ENCODE measurements at places on chromosomes 4 and X. TPM values are rescaled to one million over a fixed set of nuclear protein-coding genes. Genes with fewer than 3 reads are reported as not detected.

RXFP1 gene
- not detected for total RNA-seq

HERC6 gene
- total RNA-seq, result 4.9 TPM

BGN gene
- total RNA-seq, result 0.37 TPM

SHISA3 gene
- not detected for total RNA-seq

ARSJ gene
- total RNA-seq, result 2.3 TPM

GRCh38 chrX:16683007-16683664, 29.3 kb downstream of the CTPS2 start:
- H3K4me1 ChIP-seq, result no peaks in the 10 kb centered on the region
- H3K27ac ChIP-seq, result no peak overlapping the region
- H3K27me3 ChIP-seq, result no peaks in the 10 kb centered on the region
- no peak overlapping the region for H3K4me3 ChIP-seq

DNA sequence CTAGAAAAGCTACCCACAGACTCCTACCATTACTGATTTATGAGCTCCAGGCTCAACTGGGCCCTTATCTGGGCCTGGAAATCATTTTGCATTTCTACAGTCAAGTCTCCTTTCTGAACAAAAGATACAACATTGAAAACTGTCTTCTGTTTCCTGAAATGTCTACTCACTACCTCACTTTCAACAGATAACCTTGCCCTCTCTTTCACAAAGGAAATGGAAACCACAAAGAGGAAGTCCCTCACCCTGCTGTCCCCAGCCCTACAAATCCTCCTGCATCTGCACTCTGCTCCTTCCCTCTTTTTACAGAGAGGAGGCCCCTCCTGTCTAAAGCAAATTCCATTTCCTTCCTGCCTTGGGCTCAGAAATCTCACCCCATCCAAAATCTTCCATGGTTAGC, 24.8 kb upstream of the CYBB start:
- DNase-seq, result no peak
- H3K27ac ChIP-seq, result no peak overlapping the region
- H3K4me3 ChIP-seq, result no peak overlapping the region
- H3K4me1 ChIP-seq, result no peaks in the 10 kb centered on the region

DNA sequence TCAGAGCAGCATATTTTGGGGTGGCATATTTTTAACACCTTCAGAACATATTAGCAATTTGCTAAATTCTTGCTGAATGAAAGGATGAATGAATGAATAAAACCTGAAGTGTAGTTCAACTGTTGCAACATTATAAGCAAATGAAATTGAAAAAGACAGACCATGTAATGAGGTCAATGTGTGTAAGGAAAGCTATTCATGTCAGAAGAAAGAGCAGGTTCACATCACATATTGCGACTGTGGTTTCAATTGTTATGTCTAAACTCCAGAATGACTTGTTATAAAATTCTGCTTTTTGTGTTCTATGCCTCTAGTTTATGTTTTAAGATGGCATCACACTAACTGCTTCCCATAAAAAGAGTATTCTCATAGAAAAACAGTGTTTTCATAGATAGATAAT, 32.9 kb upstream of the DSPP start:
- DNase-seq, result no peak
- no peaks in the 10 kb centered on the region for H3K27me3 ChIP-seq
- H3K4me1 ChIP-seq, result no peaks in the 10 kb centered on the region
- no peak overlapping the region for H3K27ac ChIP-seq
- no peaks in the 10 kb centered on the region for H3K36me3 ChIP-seq

DNA sequence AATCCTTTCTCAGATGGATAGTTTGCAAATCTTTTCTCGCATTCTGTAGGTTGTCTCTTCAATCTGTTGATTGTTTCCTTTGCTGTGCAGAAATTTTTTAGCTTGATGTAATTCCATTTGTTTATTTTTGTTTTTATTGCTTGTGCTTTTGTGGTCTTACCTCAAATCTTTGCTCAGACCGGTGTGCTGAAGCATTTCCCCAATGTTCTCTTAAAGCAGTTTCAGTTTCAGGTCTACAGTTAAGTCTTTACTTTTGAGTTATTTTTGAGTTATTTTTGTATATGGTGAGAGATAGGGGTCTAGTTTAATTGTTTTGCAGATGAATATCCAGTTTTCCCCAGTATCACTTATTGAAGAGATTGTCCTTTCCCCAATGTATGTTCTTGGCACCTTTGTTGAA, 18.2 kb upstream of the SLC25A14 start:
- no peaks in the 10 kb centered on the region for H3K36me3 ChIP-seq
- H3K4me3 ChIP-seq, result no peak overlapping the region

GRCh38 chrX:110409925-110410324, 51.3 kb downstream of the RTL9 start:
- H3K4me1 ChIP-seq, result peaks cover 5% of the 10 kb centered on the region
- H3K4me3 ChIP-seq, result no peak overlapping the region
- H3K27ac ChIP-seq, result no peak overlapping the region
- no peak for DNase-seq

- no peak for DNase-seq
- no peak overlapping the region for H3K4me3 ChIP-seq
- H3K4me1 ChIP-seq, result no peaks in the 10 kb centered on the region
- H3K27me3 ChIP-seq, result no peaks in the 10 kb centered on the region
- H3K27ac ChIP-seq, result no peak overlapping the region
These were observed 521.6 kb downstream of the CCSER1 start for GRCh38 chr4:90648791-90649190.

DNA sequence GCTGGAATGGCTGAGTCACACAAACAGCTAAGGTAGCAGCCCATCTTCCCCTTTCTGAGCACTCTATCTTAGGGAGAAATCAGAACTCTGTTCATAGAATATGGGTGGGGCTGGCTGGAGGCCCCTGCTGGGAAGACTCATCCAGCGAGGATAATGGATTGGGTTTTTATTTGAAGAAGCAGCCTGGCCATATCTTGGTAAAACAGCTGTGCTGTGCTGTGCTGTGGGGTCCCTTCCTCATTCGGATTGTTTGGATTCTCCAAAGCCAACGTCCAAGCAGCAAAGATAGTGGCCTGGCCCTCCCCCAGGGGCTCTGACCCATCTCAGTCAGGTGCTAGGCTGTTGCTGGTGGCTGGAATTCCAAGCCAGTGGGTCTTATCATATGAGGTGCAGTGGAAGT, 63.8 kb downstream of the ZNF718 start:
- no peak for DNase-seq
- H3K36me3 ChIP-seq, result no peaks in the 10 kb centered on the region
- H3K27me3 ChIP-seq, result no peaks in the 10 kb centered on the region
- H3K4me1 ChIP-seq, result no peaks in the 10 kb centered on the region
- no peak overlapping the region for H3K27ac ChIP-seq

DNA sequence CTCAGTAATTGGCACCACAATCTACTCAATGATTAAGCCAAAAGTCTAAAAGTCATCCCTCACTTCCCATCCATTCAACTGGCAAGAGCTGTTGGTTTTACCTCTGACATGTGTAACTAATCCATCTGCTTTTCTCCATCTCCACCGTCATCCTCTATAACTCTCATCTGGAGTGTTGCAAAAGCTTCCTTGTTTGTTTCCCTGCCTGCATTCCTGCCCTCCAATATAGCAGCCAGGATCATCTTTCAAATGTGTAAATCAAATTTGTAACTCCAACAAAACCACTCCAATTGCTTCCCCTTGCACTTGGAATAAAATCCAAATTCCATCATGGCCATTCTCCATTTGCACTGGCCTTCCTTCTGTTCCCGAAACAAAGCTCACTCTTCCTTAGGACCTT, 4.3 kb upstream of the PLAC8 start:
- no peak for DNase-seq
- no peaks in the 10 kb centered on the region for H3K36me3 ChIP-seq
- no peaks in the 10 kb centered on the region for H3K27me3 ChIP-seq
- no peak overlapping the region for H3K27ac ChIP-seq
- 0 out of 2 replicates have a peak, but pooled peaks cover 5% of the 10 kb centered on the region for H3K4me1 ChIP-seq

DNA sequence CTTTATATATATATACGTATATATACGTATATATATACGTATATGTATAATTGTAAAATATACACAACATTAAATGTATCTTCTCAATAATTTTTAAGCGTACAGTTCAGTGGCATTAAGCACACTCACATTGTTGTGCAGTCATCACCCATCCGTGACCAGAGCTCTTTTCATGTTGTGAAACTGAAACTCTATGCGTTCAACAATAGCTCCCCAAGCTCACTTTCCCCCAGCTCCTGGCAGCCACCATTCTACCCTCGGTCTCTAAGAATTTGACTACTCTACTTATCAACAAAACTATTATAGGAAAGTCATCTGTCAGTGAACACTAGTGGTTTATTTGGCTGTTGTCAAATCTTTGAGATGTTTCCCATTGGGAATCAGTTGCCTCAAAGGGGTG, 621.8 kb upstream of the GALNT7 start:
- H3K36me3 ChIP-seq, result no peaks in the 10 kb centered on the region
- DNase-seq, result no peak
- H3K4me1 ChIP-seq, result no peaks in the 10 kb centered on the region
- no peak overlapping the region for H3K4me3 ChIP-seq
- no peak overlapping the region for H3K27ac ChIP-seq

DNA sequence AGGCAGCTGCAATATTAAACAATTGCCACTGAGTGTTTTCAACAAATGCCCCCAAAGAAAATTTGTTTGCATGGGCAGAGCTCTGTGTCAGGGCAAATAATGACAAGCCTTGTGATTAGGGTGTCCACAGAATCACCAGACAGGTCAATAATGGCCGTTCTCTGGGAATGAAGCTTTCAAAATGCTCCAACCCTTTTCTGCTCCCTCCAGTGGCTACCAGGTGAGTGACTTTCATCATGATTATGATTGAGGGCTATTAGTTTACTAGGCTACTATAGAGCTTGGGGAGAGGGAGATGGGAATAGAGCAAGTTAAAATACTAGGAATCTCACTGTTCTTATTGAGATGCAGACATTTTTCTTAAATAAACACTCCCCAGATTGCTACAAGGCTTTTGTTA, 23.5 kb downstream of the IRS4 start:
- H3K27ac ChIP-seq, result no peak overlapping the region
- no peaks in the 10 kb centered on the region for H3K36me3 ChIP-seq
- peak; percentile 0 for DNase-seq
- no peaks in the 10 kb centered on the region for H3K4me1 ChIP-seq

GRCh38 chrX:43633757-43634156, 22.3 kb upstream of the MAOA start:
- no peaks in the 10 kb centered on the region for H3K36me3 ChIP-seq
- no peaks in the 10 kb centered on the region for H3K4me1 ChIP-seq
- no peak for DNase-seq
- no peak overlapping the region for H3K27ac ChIP-seq
- no peaks in the 10 kb centered on the region for H3K27me3 ChIP-seq
- no peak overlapping the region for H3K4me3 ChIP-seq

Data from HCT116 (cell line).